BE2C (cell line): ENCODE measurements at places on chromosomes 3 and 15.
A peak's percentile ranks its signal among the peaks of the same experiment; 100 is the strongest.

GRCh38 chr3:31581660-31582059 is 48.9 kb downstream of the STT3B start:
- DNase-seq: no peak

DNA sequence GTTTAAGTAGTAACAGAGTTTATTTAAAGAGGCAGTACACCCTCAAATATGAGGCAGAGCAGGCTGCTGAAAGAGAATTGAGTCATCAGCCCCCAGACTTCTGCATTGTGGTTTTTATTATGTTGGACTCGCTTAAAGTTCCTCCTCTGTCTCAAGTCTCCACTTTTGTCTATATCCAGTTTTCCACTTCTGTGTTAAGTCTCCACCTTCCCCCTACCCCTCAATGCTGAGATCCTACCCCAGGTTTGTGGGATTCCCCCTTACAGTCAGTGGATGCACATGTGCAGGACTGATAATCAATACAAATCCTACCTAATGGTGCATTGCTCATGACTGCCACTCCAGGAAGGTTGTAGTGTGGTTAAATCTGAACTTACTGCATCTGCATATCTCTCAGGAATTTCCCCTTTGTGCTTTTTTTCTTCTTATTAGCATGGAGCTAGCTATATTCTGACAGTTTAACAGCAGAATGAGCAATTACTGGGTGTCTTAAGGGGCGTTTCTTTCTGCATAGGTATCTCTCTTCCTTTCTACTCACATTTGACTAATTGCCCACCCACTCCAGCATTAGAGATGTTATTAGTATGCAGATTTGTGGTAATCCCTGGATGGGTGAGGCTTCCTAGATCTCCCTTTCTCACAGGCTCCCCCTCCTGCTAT is 11.9 kb upstream of the CD200R1L start:
- DNase-seq: no peak

GRCh38 chr3:119967353-119968006 is 126.8 kb downstream of the GSK3B start:
- no peak for DNase-seq

GRCh38 chr3:49654955-49655556 is 19.1 kb upstream of the APEH start:
- no peak for DNase-seq

- no peak for DNase-seq
Measured at GRCh38 chr3:179391906-179392305, 44.4 kb downstream of the MFN1 start.

DNA sequence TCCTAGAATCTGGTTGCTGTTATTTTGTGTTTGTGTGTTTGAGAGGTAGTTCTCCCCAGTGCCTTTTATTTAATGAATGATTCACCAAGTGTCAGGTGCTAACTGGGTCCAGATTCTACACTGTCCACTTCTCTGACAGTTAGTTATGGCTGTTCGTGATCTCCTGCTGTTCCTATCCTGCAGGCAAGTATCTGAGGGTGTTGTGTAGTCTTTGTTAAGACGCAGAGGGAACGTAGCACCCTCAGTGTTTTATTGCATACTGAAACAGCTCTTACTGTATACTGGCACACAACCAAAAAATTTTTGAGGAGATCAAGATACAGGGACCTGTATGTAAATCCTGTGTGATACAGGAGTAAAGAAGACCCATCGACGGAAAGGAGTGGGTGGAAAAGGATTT is 1271.3 kb downstream of the ROBO1 start:
- no peak for DNase-seq

GRCh38 chr3:197599089-197599765 is 43.5 kb upstream of the BDH1 start:
- DNase-seq: peak; percentile 92

- DNase-seq: no peak
Measured at GRCh38 chr3:148131990-148132638, 565.6 kb upstream of the AGTR1 start.

DNA sequence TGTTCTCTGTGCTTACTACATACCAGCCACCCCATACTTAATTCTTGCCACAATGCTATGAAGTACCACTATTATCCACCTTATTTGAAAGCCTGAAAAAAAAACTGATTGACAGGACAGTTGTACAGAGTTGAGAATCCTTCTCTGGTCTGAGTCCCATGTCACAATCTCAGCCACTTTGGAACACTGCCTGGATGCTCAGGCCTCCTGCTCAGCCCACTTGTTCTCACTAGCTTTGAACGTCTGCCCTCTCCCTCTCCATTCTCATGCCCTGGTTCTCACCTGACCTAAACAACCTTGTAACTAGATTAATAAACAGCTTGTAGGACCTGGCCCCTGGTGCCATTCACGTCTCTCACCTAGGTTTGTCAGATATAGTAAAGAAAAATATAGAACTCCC is 53.9 kb downstream of the TRIM69 start:
- no peak for DNase-seq

- no peak for DNase-seq
Measured at GRCh38 chr3:172199850-172200369, 160.5 kb downstream of the FNDC3B start.

DNA sequence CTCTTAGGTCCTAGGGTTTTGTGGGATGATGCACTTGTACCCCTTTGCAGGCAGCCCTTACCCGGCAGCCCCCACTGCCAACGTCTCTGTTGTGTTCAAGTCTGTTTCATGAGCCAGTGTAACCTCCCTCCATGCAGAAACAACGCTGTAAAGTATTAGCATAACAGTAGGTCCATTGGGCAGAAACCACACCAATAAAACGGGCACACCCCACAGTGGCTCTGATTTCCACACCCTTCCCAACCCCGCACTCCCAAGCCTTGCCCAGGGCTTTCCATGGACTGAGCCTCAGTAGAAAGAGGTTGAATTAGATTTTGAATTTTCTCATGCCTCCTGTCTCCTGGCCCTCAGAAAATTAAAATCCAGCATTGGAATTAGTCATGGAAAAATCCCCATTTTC is 124.5 kb downstream of the CACNA1D start:
- DNase-seq: no peak

GRCh38 chr3:43873723-43874122 is 183.0 kb downstream of the ABHD5 start:
- DNase-seq: no peak

GRCh38 chr3:26202169-26202568 is 412.3 kb downstream of the OXSM start:
- DNase-seq: no peak

- no peak for DNase-seq
Measured at GRCh38 chr3:12544652-12545472, 437 bp downstream of the MKRN2OS start.

DNA sequence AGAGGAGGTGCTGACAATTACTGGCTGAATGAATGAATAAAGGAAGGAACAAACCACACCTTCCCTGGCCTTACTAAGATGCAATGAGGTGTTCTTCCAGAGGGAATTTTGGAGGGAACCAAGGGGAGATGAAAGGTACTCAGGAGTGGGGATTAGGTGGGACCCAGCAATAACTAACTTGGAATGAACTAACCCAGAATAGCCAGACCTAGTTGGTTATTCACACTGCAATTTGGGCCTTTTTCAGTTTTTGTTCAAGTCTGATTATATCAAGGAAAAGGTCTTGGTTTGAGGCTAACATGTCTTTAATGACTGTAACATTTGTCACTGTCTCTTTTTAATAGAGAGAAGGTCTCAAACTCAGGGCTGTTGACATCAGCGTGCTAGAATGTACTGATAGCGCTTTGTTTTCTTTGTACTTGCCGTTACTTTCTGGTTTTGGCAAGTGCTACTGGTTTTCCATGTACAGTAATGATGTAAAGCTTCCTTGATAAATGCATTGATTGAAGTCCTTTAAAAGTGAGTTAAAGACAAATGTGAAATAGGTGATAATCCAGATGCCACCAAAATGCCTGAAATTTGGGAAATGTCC is 3.2 kb upstream of the PLXND1 start:
- no peak for DNase-seq
